ENCODE measurements at places on chromosomes 4 and X.

DNA sequence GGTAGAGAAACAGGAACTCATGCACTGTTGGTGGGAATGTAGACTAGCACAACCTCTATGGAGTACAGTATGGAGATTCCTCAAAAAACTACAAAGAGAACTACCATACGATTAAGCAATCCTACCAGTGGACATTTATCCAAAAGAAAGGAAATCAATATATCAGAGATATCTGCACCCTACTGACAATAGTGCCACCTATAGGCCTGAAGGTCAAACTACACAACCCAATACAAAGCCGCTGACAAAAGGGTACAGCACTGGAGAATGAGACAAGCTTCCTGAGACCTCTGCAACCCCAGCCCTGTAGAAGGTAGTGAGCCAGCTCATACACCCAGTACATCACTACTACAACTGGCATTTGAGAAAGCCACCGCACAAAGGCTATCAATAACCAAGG lies 67.1 kb downstream of the CBR4 start:
- DNase-seq: no peak

GRCh38 chr4:82555276-82555675 lies 6.5 kb downstream of the TMEM150C start:
- no peak for DNase-seq

DNA sequence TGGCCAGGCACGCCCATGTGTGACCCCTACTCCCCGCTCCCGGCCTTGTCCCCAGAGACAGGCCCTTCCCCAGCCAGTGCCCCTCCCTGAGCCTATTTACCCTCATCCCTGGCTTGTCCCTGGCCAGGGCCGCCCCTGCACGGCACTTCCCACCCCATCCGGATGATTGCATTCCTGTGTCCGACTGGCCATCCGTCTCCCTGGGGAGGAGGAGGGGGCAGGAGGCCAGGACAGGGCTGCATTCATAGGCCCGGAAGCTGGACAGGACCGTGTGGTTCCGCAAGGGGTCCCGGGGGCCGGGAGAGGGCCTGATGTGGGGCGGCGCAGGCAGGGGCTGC lies 22.8 kb downstream of the CTBP1 start:
- DNase-seq: no peak

GRCh38 chr4:13888112-13888511 lies 260.6 kb upstream of the BOD1L1 start:
- no peak for DNase-seq

GRCh38 chrX:122113376-122113775 lies 1066.0 kb downstream of the GLUD2 start:
- no peak for DNase-seq

GRCh38 chr4:188911199-188911598 lies 772.0 kb downstream of the TRIML1 start:
- no peak for DNase-seq

GRCh38 chr4:150126864-150127203 lies 48.6 kb downstream of the DCLK2 start:
- DNase-seq: no peak

GRCh38 chrX:12174358-12174757 lies 36.1 kb downstream of the FRMPD4 start:
- no peak for DNase-seq

DNA sequence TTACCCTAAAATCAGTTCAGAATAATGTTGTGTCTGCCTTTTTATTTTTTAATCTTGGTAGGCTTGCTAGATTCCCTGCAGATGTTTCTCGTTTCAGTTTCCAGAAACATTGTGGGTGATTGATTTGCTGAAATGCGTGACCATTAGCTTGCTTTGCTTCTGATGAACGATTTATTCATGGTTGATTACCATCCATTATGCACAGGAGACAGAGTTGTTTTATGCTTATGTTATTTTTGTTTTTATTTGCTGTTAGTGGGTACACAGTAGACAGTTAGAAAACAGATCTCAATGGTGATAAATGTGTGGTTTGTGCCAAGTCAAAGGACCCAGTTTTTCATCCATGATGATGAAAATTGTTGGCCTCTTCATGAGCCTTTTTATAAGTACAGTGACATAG lies 455.6 kb upstream of the BOD1L1 start:
- no peak for DNase-seq

GRCh38 chrX:133859860-133860259 lies 125.5 kb downstream of the GPC3 start:
- DNase-seq: peak; percentile 27

DNA sequence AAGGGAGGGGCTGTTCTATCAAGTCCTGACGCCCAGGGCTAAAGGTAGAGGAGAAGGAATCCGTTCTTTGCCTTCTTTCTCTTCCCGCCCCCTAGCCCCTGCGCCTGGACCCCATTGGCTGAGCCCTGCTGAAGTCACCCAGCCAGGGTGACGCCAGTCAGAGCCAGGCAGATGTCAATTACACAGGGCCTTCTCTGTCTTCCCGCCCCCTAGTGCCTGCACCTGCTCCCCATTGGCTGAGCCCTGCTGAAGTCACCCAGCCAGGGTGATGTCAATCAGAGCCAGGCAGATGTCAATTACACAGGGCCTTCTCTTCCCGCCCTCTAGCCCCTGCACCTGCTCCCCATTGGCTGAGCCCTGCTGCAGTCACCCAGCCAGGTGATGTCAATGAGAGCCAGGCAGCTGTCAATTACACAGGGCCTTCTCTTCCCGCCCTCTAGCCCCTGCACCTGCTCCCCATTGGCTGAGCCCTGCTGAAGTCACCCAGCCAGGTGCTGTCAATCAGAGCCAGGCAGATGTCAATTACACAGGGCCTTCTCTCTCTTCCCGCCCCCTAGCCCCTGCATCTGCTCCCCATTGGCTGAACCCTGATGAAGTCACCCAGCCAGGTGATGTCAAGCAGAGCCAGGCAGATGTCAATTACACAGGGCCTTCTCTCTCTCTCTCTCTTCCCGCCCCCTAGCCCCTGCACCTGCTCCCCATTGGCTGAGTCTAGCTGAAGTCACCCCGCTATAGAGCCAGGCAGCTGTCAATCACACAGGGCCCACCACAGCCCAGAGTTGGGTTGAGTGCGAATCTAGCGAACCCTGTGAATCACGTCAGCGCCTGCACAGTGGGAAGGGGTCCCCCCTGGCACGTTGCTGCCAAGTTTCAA lies 46.4 kb downstream of the ASMT start:
- no peak for DNase-seq

- DNase-seq: no peak
These were observed 24.2 kb upstream of the CAMK2D start for GRCh38 chr4:113785781-113786180.

DNA sequence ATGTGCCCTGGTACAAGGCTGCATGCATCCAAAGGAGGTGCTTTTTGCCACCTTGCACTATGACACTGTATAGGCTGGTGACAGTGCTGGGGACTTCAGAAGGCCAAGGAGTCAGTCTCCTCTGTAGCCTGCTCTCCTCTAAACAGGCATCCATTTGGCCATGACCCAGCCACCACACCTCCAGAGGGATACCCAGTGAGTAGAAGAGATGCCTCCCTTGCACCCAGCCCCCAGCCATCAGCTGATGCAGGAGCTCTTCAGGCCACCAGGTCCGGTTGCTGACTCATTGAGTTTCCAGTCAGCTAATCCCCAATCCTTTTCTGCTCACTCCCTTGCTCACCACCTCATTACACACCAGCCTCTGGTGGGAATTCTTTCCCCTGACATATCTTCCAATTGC lies 99.8 kb downstream of the PJA1 start:
- no peak for DNase-seq

- peak; percentile 58 for DNase-seq
These were observed at the start of gene BEX3 for GRCh38 chrX:103376118-103376978. BEX3 (plus strand) TSS chrX:103376538; CDS start chrX:103377522, 984 bp downstream.

GRCh38 chr4:71334465-71334882 lies 4.3 kb upstream of the SLC4A4 start:
- no peak for DNase-seq

DNA sequence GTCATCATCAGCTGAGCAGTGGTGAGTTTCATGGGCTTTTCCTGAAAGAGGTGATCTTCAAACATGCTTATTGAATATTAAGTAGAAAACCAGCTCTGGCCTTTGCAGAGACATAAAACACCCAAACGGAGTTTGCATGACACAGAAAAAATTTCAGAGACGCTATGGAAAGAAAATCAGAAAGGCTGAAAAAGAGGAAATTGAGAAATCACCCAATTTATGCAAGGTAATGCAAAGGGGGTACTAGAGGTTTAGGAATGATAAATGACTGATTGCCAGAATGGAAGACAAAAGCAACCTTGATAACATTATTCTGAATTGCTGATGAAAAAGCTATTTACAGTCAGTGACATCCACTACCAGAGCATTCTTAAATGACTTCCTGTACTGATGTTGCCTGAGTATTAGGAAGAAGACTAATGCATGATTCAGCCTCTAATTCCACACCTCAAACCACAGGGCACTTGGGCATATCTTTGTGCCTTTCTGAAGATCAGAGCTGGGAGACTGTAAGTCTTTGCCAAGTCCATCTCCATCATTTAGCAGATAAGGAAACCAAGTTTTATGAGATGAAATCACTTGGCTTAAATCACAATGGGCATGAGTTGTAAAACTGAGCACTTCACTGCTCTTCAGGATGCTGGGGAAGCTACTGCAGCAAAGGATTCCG lies 565.7 kb downstream of the PPARGC1A start:
- no peak for DNase-seq

DNA sequence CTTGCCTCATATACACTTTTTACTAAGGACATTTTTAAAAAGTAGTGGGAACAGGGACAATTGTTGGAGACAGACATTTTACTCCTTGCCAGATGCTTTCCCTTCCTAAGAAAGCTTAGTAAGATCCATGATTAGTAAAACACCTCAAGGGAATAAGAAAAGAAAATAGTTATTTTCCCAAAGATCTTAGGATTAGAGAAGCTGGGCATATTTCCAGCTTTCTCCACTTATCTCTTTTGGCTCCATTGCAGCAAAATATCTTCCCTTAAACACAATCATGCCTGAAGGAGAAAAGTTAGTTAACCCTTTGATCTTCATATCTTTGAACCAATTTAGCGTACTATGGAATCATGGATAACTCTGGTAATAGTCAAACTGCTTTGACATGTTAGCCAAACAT lies 257.9 kb downstream of the PCDH18 start:
- DNase-seq: no peak

DNA sequence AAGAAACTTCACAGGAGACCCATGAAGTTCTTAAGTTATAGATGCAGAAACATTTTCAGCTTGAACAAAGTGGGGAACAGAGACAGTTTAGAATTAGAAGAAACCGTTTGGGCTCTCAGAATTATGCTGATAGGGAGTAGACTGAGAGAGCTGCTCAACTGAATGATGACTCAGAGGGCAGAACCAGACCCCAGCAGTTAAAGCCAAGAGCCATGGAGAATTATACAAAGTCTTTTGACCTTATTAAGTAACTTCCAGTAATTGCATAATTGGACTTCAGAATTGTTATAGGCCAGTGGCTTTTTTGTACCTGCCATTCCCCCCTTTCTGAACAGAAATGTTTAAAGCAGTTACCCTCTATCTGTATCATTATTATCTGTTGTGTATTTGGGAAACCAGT lies 642.1 kb downstream of the CCSER1 start:
- DNase-seq: no peak

GRCh38 chr4:77358315-77358928 lies 201.4 kb downstream of the CCNG2 start:
- DNase-seq: peak; percentile 29

DNA sequence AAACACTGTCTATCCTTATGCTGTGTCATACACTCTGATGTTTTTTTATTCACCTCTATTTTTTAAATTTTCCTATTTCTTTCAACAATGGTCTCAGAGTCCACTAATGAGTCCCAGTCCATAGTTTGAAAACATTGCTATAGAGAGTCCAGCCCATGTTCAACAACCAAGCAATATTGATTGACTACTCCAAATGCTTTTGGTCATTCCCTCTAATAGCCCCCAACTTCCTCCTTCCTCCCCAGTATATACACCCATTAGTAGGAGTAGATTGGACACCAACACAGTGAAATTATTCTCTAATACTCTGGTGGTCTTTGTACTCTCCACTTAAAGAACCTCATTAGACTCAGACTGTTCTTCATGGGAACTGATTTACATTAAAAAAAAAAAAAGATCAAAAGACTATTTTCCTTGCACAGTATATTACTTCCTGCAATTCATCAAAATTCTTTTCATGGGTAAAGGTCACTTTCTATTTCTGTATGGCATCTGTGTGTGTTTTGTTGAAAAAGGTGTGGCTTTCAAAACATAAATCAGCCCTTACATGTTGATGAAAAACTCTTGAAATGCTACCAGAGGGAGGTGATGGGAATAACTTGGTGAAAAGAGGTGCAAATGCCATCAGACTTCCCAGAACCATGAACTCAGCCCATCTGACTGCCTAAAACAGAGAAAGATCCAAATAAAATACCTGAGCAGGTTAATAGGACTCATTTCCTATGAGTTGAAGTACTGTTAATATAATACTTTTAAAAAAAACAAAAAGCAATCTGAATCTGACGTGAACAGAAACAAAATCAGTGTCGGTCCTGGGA lies 250.3 kb upstream of the KLF3 start:
- no peak for DNase-seq

DNA sequence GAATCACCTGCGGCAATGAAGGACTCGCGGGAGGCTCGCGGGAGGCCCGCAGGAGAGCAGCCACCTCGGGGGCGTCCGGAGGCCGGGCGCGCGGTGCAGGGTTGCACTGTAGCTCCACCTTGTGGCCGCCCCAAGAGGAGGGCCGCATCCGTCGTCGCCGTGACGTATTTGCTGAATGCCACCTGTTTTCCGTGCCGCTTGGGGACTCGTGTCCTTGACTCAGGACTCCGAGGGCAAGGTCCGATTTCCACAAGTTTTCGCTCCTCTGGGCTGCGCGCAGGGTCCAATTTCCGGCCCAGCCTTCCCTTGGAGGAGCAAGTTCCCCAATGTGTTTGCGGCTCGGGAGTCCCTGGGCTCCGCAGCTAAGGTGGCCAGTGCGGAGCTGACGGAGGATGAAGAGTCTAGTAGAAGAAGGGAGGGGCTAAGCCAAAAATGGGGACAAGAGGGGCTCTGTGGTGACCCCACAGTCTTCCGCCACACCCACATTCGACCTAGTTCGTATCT lies 10.7 kb upstream of the DLG3 start:
- peak; percentile 57 for DNase-seq

DNA sequence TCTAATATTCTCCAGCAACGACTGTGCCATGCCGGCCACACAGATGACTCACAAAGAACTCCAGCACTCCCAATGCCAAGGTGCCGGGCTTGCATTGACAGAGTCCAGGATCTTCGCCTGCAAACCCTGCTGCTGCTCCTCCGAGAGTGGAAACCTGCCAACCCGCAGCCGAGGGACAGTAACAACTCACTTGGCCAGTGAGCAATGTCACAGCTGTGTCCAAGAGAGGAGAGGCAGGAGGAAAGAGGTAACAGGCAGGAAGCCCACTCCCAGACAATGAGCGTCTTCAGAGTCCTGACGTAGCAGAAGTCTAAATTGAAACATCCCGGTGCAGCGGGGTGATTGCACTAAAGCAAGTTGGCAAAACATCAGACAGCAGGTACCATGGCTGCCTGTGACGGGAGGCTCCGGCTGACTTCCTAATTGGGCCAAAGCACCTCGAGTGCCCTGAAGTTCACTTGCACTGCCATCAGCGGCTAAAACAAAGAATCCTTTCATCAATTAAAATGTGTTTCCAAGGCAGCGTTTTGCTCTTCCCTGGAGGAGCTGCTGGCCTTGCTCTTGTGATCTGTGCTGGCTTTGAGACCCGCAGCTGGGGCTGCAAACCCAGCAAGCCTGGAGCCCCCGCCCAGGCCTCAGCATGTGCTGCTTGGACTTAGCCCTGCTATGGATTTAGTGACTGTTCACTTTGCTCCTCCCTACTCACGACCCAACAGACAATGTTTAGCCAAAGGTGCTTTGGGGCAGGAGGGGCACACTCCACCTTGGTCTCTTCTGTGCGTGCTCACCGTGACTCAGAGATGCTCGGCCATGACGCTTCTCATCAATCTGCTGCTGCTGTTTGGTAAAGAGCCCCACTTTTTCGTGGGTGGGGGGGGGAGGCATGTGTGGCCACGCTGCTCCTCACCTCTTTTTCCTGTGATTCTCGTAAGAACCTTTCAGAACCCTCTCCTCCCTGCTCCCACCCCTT lies 36.5 kb downstream of the DCTD start:
- DNase-seq: no peak

Measured in NCI-H1694 (cell line).